ENCODE measurements at places on chromosomes 4 and X.

- DNase-seq = no peak
Observed at GRCh38 chr4:120916937-120917336, 5.6 kb downstream of the PRDM5 start.

- DNase-seq = no peak
Observed at GRCh38 chr4:133150486-133151340, 1.6 kb downstream of the PCDH10 start.

GRCh38 chr4:89489338-89489771 is 181.8 kb upstream of the GPRIN3 start:
- DNase-seq = no peak

GRCh38 chr4:125590158-125590557 is 275.4 kb downstream of the FAT4 start:
- no peak for DNase-seq

DNA sequence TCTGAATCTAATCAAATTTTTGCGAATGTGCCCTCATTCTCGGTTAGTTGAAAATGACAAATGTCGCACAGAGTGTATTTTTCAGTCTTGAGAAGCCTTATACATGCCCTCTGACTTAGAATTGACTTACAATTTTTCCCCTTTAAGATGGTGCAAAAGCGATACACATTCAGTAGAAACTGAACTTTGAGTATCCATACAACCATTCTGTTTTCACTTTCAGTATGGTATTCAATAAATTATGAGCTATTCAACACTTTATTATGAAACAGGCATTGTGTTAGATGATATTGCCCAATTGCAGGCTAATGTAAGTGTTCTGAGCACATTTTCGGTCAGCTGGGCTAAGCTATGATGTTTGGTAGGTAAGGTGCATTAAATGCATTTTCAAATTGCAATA is 43.4 kb downstream of the SLC9A7 start:
- no peak for DNase-seq

- no peak for DNase-seq
Observed at GRCh38 chr4:174292473-174292872, 8.8 kb downstream of the CEP44 start.

DNA sequence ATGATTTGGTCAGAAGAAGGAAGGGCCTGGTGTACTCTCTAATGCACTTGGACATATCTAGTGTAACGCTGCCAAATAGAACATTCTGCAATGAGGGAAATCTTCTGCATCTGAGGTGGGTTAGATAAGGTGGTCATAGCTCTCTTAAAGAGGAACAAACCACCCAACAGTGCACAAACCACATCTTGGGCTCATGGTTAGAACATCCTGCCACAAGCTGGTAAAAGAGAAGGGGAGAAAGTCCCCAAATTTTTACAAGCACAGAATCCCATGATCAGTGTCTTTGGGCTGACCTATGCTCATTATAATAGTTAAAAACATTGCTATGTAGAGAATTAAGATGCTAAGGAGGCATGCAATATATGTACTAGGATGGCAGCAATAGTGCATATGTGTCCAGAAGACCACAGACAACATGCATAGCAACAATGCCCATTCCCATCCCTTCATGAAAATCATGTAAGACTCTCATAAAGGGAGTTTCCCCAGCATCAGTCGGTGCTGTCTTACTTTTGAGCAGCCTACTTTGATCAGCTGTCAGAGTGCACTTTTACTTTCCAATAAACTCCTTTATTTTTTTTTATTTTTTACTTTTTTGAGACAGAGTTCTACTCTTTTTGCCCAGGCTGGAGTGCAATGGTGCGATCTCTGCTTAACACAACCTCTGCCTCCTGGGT is 99.7 kb upstream of the SLC7A11 start:
- DNase-seq = no peak

DNA sequence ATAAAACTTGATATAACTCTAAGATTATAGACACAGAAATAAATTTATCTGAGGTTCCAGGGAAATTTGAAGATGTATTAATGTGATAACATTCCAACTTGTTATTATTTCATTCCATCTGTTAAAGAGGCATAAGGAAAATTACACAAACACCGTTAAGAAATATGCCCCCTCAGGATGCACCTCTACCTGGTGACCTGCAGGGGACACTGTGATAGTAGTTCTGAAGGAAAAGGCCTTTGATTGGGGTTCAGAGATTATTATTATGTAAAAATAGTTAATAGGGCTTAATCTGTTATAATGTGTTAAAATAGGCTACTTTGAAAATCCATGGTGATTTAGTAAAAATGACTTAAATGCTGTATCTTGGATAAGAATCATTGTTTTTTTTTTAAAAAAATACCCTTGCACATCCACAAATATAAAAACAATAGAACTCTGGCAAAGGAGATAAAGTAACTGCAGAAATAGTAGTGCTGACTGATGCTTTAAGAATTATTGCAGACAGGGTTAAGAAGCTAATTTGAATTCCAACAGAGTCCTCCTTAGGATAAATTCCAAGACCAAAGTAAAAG is 6.1 kb upstream of the ABRAXAS1 start:
- no peak for DNase-seq

DNA sequence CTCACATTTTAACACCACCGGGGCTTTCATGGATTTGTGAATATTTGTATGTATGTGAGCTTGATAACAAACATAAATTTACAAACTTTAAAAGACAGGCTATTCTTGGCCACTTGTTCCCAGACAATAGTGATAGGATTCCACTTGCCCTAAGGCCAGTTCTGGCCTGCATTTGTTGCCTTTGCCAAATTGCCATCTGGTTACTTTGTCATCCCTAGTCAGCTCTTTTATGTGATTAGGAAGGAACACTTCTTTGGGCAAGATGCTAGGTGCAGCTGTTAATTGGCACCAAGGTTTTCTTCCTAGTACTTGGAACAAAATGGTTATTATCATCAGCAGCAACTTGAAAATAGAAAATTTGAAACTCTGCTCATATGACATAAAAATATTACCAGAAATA is 63.3 kb downstream of the CCSER1 start:
- no peak for DNase-seq
